ENCODE measurements at places on chromosomes 7 and 10.

GRCh38 chr10:32232378-32232777, 114.6 kb downstream of the EPC1 start:
- DNase-seq: no peak

GRCh38 chr7:71236230-71237105, 104.5 kb downstream of the GALNT17 start:
- no peak for DNase-seq

- no peak for DNase-seq
Measured at GRCh38 chr10:69652857-69653199, 22.8 kb downstream of the FAM241B start.

DNA sequence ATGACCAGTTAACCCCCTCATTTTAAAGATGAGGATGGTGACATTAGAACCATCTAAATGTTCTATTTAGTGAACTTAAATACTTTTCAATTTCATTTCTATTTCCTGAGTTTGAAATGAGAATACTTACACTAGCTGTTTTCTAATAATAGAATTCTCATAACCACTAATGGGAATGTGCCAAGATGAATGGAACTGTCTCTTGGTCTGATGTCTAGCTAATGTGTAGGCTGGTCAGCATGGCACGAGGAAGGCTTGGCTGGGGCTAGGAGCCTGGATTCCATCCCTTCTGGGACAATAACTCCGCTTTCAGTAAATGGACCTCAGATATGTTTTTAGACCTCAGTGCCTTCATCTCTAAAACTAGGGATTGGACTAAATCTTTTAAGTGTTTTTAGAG, 185.8 kb upstream of the NRP1 start:
- DNase-seq: no peak

GRCh38 chr10:102949916-102950315, 31.8 kb downstream of the CNNM2 start:
- no peak for DNase-seq

DNA sequence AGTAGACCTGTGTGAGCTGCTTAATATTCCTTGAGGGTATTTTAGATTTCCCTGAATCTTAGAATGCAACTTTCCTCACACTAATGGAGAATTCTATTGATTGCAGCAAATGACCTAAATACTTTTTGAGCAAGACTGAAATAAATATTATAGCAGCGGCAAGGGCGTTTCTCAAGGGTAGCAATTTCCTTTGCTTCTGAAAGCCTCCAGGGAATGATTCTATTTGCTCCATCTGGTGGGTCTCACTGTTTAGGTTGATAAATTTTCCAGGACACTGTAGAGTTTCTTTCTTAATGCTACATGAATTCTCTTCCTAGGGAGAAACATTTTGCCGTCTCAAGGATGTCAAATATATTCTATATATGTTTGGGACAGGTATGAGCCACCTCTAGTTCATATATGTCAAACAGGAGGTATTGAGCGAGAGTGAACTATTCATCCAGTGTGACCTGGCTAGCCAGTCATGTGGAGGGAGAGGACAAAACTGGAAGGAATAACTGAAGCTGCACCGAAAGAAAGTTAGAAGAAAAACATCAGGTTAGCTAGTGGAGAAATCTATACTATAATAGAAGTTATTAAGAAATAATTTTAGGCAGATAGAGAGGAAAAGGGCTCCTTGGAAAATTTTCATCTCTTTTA, 57.9 kb upstream of the FZD8 start:
- DNase-seq: no peak

DNA sequence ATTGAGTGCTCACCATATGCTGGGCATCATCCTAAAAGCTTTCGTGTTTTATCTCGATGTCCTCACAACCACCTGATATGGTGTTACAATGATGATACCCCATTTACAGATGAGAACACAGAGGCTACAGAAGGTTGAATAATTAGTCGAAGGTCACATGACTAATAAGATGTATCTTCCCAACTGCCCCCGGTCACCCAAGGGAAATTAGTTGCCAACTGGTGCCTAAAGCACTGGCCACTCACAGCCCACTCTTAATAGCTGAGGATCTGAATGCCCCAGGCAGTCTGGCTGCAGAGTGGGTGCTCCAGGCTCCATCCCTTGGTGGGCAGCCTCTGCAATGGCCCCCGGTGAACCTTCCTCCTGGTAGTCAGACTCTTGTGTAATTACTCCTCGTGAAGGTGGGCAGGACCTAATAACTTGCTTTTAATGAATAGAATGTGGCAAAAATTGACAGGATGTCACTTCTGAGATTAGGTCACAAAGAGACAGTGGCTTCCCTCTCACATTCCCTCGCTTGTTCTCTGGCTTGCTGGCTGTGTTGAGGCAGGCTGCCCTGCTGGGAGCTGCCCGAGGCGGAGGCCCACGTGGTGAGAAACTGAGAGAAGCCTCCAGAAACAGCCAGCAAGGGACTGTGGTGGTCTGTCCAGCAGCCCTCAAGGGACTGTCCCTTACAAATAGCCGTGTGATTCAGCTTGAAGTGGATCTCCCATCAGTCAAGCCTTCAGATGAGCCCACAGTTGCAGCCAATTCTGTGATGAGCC, 109.4 kb downstream of the ARHGAP22 start:
- DNase-seq: no peak

All from AG09309 (cell line).